ENCODE measurements at places on chromosomes 5 and 9. TPM values are rescaled to one million over a fixed set of nuclear protein-coding genes. Genes with fewer than 3 reads are reported as not detected.

Gene CCL27
- not detected for total RNA-seq

Gene MIGA2
- 42.0 TPM for total RNA-seq

Gene SPINK4
- not detected for total RNA-seq

Gene MEIKIN
- 27.0 TPM for total RNA-seq

Gene SNX24
- 13.1 TPM for total RNA-seq

Gene SLC27A6
- total RNA-seq = 6.1 TPM

Gene MARCOL
- total RNA-seq = not detected

Gene IL33
- total RNA-seq = 3.6 TPM

Gene PCDHGA7
- 12.7 TPM for total RNA-seq

Gene NRARP
- total RNA-seq = 14.4 TPM

GRCh38 chr9:73180403-73180802 lies 28.7 kb downstream of the ANXA1 start:
- no peak for DNase-seq

GRCh38 chr9:88237479-88237961 lies 99.2 kb upstream of the SPATA31C2 start:
- peak; percentile 50 for DNase-seq

DNA sequence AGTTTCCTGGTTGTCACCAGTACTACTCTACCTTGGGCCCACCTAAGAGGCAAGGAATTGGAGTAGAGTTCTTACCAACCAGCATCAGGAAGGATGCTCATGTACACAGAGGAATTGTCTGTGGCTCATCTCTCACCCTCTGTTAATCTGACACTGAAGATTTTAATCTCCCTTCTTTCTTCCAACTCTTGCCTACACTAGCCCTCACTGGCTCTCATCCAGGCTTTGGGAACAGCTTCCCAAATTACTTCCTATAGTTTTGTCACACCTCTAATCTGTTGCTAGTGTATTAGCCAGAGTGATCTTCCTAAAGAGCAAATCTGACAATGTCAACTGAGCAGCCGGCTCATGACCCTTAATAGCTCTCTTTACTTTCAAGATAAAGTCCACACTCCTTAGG lies 218.7 kb upstream of the TRIM32 start:
- no peak for DNase-seq

DNA sequence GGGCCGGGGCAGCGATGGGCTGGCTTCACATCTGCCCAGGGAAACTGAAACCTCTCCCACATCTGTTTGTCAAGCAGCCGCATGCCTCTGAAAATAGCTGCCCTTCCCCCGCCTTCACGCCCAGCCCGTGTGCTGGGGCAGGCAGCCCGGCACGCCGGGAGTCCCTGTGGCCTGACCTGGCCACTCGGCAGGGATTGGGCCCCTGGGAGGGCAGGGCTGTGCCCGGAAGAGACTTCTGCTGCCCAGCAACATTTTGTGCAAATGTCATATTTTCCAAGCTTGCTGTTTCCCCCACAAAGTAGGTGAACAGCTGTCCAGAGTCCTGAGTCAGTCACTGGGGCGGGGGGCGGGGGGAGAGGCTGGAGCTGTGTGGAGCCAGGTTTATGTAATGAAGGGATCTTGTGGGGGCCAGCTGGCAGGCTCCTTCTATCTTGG lies 8.2 kb downstream of the COL27A1 start:
- DNase-seq = peak; percentile 22

- no peak for DNase-seq
Observed at GRCh38 chr9:121844098-121844497, 192.7 kb downstream of the DAB2IP start.

DNA sequence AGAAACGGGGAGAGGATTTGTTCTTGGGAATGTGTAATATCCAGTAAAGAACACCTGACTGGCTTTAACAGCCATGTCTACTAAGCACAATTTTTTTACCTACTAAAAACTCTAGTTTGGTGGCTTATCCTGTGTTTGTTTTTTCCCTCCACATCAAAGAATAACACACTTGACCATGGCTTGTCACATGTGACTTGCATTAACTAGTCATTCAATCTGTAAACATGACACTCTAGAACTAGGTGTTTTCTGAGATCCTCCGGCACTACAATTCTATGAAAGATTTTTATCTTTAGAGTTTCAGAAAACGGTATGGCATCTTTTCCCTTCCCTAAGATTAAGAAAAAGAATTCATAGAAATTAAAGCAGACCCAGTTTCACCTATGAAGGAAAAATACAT lies 103.7 kb downstream of the CEMIP2 start:
- no peak for DNase-seq

- no peak for DNase-seq
Observed at GRCh38 chr9:94699715-94700373, 26.7 kb upstream of the AOPEP start.

- DNase-seq = peak; percentile 82
Observed at GRCh38 chr5:179763215-179763945, 30.4 kb upstream of the LTC4S start.

- no peak for DNase-seq
Observed at GRCh38 chr5:133256276-133256675, 204.5 kb downstream of the HSPA4 start.

DNA sequence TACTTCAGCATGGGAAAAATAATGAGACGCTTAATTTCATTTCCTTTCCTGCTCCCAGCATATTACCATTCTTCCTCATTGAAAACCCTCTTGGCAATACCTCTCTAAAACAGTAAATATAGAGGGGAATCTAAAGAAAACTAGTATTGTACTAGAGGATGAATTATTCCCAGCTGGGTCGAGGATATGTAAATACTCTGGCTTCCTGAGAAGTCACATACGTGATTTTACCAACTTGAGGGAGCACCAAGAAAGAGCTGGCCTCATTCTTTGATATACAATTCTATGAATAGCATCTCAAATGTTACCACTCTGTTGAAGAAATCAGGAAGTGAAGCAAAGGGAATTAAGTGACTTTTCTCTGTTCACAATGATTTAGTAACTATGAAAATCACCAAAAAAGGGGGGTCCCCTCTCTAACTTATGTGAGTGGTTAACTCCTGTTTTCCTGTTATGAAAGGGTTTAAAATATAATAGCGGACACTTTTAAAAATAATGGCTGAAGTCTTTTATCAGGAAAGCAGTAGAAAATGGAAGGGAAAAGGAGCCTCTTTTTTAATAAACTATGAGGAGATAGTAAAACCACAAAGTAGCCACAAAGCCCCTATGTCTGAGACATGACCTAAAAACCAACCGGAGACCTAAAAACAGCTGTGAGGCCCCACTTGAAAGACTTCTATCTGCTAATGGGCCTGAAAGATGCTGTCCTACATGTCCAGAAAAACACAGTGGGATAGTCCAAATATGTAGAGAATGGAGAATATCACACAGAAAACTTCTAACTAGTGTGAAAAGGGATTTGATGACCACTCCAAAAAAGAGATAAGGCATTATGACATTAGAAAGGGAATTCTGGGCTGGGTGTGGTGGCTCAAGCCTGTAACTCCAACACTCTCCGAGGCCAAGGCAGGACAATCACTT lies 42.6 kb downstream of the LPAR1 start:
- DNase-seq = no peak

- no peak for DNase-seq
Observed at GRCh38 chr9:116313638-116314037, 160.0 kb downstream of the PAPPA start.

DNA sequence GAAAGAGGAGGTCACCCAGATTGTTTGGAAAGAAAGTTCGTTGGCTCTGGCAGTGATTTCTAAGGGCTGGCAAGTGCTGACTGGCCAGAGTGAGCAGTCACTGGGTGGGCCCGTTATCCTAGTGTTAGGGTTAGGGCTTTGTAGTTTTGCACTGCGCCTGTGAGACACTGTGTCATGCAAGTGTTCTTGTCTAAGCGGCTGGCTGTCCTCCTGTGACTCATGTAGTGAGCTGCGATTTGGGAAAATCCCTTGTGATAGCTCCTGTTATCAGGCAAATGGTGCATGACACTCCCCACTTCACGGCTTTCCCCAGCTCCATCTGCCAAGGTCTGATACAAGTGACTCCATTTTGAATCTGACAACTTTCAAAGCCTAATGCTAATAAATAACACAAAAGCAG lies 526.0 kb upstream of the ADAMTS16 start:
- no peak for DNase-seq

- DNase-seq = no peak
Observed at GRCh38 chr5:165139721-165140120, 1634.3 kb downstream of the MAT2B start.

- no peak for DNase-seq
Observed at GRCh38 chr5:73668486-73669111, 42.6 kb downstream of the ARHGEF28 start.

GRCh38 chr9:36817160-36817834 lies 216.8 kb downstream of the PAX5 start:
- DNase-seq = no peak

- DNase-seq = no peak
Observed at GRCh38 chr5:124527220-124527991, 219.0 kb downstream of the ZNF608 start.

DNA sequence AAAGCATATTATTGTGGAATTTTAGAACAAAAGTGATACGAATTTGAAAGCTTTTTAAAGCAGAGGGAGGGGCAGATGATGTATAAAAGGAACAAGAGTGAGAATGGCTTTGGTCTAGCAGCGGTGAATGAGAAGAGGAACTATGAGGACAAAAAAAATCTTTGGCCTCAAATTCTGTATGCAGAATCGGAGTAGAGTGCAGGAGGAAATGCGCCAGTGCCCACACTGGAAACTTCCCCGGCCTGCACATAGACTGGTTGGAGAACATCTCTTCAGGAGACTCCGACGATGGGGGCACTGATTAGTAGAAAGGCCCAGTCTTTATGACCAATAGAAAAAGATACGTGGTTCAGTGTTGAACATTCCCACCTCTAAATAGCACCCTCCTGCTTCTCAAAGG lies 51.3 kb downstream of the SLC46A2 start:
- no peak for DNase-seq

DNA sequence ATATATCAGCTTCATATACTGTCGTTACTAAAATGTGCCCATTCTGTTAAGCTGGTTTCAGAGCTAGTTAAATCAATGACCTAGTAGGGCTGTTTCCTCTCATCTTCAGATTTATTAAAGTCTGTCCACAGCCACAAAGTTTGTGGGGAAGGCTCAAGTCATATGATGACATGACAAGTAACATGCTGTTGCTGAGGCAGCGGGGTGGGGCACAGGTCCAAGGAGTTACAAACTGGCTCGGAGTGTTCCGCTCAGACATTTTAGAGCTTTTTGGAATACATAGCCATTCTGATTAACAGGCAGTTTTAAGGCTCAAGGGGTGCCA lies 2.7 kb upstream of the ANP32B start:
- DNase-seq = peak; percentile 46

GRCh38 chr5:149060325-149060724 lies 2.5 kb downstream of the SH3TC2 start:
- peak; percentile 84 for DNase-seq

GRCh38 chr9:84235511-84235910 lies 105.0 kb downstream of the SLC28A3 start:
- DNase-seq = no peak

DNA sequence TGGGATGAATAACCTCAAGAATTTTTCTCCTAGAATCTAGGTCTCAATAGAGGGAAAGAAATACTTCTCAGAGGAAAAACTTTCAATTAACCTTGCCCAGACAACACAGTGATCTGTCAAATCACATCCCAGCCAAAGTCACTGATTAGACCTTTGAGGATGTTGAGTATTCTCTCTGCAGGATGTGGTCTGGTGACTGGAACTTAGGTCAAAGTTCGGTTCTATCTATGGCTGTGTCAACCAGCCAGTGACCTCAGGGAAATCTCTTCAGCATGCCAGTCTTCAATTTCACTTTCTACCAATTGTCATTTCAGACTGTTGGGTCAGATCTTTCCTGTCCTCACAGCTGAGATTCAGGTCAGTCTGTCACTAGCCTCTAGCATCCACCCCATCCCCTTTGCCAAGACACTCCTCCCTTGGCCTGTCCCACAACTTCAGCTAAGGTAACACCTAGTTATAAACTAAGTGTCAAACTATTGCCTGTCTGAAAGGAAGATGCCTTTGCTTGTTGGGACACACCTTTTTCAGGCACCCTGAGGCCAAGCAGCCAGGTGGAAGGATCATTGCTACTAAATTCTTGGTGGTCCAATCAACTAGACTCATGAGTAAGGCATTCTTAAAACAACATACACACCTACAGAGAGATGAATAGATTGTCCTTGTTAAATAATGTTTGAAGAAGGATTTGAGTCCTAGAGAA lies 156.3 kb upstream of the FST start:
- no peak for DNase-seq

DNA sequence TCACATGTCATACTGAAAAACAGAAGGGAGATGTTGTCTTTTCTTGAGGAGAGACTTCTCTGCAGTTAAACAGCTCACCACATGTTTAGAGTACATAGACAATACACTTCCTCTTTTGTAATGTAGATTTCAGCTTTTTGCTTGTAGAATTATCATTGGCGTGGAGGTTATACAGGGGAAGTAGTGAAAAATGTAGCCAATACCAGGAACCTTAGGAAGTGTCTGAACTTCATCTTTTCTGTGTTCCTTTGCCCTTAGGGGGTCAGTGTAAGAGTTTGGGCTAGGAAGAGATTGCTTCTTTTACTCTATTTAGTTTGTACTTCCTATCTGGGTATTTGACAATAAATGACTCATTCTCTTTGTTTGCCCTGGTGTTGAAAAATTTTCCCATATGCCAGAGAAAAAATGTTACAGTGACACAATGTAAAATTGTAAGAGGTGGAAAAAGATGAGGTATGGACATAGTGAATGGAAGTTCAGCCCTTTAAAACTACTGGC lies 21.0 kb upstream of the CDKN2B start:
- no peak for DNase-seq

- no peak for DNase-seq
Observed at GRCh38 chr5:81147886-81148571, 85.1 kb upstream of the CKMT2 start.

DNA sequence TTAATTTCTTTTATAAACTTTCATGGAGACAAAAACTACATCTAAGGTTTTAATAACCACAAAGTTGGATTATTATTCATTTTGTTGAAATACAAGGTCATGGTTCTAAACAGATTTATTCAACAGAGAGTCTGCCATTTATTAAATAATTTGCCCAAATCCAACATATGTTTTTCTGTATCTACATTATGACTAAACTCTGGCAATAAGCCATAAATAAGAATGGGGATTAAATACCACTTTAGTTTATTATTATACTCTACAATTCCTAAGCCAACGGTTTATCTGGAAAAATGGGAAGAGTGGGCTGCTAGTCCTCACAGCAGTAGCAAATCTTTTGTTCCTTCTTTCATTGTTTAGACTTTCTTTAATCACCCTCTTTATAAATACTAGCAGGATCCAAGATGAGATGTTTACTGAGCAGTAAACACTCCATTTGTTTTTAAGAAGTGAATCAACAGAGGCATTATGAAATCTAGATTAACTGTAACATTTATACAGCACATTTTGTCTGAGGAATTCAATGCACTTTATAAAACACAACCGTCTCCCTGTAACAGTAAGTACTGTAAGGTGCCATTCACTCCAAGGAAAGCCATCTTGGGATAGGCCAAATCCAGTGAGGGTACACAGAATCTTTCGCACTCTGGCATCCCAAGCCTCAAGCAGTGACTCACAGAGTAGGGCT lies 89.7 kb downstream of the DROSHA start:
- DNase-seq = no peak
